ENCODE measurements at places on chromosomes 7 and 10.

- no peak for DNase-seq
These were observed 5.3 kb upstream of the NAT16 start for GRCh38 chr7:101185258-101185839.

DNA sequence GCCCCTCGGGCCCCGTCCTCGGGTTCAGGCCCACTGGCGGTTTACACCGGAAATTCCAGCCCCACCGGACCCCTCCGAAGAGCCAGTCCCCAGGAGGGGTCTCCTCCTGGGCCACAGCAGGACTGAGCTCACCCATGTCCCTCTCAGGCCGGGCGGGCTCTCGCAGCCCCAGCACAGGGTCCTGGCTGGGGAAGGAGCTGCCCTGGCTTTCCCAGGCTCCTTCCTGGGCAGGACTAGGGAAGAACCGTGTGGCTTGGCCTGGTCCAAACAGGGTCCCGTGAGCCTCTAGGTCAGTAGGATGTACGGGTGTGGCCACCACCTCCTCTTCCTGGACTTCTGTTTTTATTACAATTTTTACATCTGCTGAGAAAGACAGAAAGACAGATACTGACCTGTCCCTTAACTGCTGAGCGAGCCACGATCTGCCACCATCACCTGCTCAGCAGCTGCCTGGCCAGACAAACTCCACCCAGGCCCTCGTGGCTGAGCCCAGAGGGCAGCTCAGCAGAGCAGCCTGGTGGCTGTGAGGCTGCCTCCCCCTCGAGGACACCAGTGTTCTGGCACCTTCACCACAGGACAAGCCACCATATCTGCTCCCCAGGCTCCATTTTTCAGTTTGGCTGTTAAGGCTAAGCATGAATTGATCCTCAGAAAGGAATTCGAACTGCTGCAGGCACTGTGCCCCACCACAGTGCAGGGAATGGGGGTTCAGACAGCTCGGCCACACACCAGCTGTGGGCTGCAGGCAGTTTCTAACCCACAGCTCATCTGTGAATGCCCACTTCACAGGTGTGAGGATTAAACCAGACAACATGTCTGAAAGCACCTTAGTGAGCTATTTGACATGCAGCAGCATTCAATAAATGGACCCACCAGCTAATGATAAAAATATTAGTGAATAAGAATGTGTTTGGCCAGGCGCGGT, 14.5 kb upstream of the ZNF777 start:
- DNase-seq: no peak

GRCh38 chr10:3877211-3878000, 92.4 kb upstream of the KLF6 start:
- no peak for DNase-seq

DNA sequence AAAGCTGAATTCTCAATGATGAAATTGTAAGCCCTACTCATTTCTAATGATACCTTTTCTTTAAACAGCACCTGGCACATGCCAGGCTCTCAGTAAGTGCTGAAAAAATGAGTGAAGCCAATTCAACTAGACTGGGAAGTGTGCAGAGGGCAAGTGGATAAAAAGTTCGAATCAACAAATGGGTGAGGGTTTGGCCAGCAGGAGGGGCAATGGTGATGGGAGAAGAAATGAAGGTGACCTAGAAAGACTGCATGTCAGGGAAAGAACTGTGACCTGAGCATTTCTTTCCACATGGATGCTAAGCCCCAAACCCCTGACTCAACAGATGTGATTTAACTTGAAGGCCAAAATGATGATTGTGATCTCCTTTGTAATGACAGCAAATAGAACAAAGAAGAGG, 54.6 kb downstream of the DKK1 start:
- no peak for DNase-seq

DNA sequence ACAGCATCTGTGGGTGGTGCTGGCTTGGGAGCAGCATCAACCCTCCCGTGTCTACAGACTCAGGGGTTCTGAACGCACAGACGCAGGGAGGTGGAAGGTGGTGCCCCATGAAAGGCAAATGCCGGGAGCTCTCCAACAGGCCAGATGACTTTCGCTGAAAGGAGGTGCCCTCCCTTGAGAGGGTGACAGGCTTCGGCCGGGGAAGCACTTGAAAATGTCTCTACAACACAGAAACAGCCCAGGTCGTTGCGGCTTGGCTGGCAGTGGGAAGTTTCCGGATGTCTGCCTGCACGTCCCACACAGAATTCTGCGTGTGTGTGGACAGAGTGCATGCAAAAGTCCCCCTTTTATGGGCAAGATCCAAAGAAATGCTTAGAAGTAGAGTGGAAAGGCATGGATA, 239.6 kb downstream of the SKAP2 start:
- no peak for DNase-seq

DNA sequence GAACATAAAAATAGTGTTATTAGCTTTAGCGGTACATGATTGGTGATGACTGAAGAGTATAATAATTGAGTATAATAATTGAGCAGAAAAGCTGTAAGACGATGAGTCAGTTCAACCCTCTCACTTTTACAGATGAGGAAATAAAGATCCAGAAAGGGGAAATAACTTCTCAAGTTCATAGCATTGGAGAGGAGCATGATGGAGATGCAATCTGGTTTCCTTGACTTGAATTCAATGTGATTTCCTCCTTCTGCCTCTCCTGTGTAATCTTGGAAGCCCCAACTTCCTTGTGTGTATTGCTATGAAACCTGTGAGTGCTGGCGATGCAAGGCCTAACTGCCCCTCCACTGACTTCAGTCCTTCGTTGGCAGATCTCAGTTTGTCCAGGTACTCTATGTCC, 265.1 kb downstream of the LRMDA start:
- no peak for DNase-seq

GRCh38 chr7:33743594-33743993, 161.7 kb upstream of the BMPER start:
- DNase-seq: no peak

GRCh38 chr7:47039089-47039648, 542.7 kb downstream of the TNS3 start:
- no peak for DNase-seq

GRCh38 chr7:132815130-132815529, 238.9 kb upstream of the PLXNA4 start:
- DNase-seq: no peak

GRCh38 chr10:103241262-103242011, 4.2 kb upstream of the RPEL1 start:
- no peak for DNase-seq

GRCh38 chr10:89609833-89610346, 35.2 kb downstream of the PANK1 start:
- no peak for DNase-seq

DNA sequence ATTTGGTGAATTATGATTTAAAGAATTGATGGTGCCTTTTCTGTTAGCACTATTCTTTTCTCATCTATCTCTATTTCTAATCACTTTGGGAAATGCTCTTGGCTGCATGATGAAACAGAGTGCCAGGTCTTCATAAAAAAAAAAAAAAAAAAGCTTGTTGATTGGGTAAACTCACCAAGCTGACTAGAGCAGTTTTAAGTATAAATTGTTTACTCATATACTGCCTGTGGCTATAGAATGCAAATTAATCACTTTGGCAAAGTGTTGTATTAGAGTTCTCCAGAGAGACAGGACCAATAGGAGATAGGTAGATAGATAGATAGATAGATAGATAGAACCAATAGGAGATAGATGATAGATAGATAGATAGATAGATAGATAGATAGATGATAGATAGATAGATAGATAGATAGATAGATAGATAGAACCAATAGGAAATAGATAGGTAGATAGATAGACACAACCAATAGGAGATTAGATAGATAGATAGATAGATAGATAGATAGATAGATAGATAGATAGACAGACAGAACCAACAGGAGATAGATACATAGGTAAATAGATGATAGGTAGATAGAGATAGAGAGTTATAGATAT, 20.1 kb upstream of the TBXAS1 start:
- no peak for DNase-seq

Data from stimulated activated CD4-positive, alpha-beta T cell treated with anti-CD3 and anti-CD28 coated beads, Interleukin-2, amount 100 ng/mL, for 24 hours (primary cell).